ENCODE measurements at places on chromosomes 6 and 20.

GRCh38 chr20:48736636-48737035, 91.2 kb downstream of the PREX1 start:
- no peak for DNase-seq

- DNase-seq = no peak
These were observed 5.5 kb downstream of the HTR1B start for GRCh38 chr6:77457720-77458349.

DNA sequence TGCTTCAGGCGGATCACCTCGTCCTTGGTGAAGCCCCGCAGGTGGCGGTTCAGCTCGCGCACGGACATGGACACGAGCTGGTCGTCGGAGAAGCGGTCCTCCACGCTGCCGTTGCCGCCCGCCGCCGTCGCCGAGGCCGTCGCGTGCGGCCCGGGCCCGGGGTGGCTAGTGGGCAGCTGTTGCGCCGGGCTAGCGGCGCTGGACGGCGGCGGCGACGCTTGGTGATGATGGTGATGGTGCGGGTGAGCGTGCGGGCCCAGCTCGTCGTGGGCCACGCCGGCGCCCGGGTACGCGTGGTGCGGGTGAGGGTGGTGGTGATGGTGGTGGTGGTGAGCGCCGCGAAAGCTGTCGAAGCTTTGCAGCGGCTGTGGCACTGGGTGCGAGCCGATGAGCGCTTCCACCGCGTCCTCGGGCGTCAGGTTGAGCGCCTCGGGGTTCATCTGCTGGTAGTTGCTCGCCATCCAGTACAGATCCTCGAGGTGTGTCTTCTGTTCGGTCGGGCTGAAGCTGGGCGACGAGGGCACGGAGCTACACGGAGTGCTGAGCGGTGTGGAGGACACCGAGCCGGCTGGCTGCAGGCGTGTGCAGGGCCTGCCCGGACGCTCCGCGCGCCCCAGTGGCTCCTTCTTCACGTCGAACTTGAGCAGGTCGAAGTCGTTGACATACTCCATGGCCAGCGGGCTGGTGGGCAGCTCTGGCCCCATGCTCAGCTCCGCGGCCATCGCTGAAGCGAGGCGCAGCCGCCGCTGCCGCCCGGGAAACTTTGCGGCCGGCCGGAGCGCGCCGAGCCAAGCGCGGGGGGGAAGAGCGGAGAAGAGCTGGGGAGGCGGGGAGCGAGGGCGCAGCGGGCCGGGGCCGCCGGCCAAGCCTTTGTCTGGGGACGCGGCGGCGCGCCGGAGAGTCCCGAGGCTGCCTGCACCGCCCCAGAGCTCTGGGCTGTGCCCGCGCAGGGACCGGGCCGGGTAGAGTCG, 622 bp downstream of the MAFB start:
- no peak for DNase-seq

DNA sequence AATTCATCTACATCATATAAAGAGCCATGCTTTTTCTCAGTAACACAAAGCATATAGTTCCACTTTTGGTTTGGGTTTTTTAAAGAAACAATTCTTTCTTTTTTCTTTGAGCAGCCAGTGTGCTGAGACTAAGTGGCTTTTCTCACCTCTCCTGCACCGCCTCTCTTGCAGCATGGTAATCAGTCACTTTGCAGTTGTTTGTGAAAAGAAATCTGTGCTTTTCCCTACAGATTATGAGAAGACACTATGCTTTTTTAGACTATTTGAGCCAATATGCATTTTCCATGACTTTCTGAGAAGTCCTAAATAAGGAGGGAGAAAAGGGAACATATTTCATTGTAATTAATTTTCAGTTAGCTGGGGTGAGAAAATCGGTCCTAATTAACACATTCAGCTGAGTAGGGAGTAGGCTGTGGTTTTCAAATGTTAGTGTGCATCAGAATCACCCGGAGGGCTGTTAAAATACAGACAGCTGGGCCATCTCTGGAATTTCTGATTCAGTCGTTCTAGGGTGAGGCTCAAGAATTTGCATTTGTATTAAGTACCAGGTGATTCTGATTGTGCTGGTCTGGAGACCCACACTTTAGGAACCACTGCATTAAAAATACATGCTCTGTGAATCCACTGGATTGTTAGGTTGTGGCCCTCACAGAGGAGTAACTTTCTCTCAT, 155.2 kb downstream of the TINAG start:
- DNase-seq = no peak

DNA sequence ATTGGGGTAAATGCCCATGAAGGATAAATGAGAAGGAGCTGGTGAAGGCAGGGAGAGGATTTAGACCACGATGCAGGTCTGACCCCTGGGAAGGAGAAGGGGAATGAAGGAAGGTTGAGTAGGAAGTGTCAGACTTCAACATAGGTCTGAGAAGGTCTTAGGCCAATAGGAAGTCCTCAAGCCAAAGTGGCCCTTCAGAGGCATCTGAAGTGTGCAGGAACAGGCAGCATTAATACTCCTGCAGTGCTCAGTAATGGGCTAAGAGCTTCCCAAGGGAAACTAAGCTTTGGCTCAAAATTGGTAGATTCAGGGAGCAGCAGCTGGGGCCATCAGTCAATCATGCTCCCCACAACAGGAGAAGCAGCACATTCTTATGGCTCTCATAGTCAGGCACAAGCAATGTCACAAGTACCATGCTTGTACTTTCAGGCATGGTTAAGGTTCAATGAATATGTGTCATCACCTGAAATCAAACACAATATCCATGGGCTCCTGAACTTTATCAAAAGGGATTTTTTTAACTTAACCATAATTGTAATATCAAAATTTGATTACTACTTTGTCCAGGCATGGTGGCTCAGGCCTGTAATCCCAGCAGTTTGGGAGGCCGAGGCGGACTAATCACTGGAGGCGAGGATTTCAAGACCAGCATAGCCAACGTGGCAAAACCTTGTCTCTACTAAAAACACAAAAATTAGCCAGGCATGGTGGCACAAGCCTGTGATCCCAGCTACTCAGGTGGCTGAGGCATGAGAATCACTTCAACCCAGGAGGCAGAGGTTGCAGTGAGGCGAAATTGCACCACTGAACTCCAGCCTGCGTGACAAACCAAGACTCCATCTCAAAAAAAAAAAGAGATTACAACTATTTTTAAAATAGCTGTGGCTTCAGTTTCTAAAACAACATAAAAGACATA, 9.9 kb downstream of the RALGAPA2 start:
- no peak for DNase-seq

DNA sequence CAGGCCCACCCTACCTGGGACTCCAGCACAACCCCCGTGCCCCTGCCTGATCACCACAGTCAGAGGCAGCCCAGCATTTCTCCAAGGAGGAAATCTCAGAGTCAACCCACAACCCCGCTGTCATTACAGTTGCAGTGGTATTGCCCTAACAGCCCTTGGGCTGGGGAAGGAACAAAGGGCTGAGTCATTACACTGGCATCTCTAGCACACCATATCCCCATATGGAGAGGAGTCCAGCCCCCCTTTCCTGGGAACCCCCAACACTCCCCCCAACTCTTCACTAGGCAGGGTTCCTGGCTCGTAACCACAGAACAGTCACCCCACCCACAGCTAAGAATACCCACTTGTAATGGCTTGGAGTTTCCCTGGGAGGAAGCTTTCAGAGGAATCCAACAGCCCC, 149.4 kb upstream of the OGFRL1 start:
- DNase-seq = no peak

GRCh38 chr6:83824831-83825230, 28.3 kb upstream of the RIPPLY2 start:
- no peak for DNase-seq

DNA sequence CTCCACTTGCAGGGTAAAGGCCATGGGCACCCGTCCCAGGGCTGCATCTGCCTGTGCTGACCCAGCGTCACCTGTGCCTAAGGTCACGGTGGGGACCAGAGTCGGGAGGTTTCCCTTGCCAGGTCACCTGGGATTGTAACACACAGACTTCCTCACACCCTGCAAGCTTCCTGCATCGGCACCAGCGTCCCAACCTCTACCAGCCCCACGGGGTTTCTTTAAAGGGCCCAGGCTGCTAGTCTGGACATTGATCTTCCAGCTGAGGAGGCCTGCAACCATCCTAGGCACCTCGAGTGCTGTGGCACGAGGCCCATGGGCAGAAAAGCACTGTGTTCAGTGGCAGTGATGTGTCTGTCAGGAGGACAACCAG, 12.6 kb downstream of the ACSS1 start:
- no peak for DNase-seq

- DNase-seq = no peak
These were observed 62.5 kb downstream of the AHI1 start for GRCh38 chr6:135434991-135435390.

DNA sequence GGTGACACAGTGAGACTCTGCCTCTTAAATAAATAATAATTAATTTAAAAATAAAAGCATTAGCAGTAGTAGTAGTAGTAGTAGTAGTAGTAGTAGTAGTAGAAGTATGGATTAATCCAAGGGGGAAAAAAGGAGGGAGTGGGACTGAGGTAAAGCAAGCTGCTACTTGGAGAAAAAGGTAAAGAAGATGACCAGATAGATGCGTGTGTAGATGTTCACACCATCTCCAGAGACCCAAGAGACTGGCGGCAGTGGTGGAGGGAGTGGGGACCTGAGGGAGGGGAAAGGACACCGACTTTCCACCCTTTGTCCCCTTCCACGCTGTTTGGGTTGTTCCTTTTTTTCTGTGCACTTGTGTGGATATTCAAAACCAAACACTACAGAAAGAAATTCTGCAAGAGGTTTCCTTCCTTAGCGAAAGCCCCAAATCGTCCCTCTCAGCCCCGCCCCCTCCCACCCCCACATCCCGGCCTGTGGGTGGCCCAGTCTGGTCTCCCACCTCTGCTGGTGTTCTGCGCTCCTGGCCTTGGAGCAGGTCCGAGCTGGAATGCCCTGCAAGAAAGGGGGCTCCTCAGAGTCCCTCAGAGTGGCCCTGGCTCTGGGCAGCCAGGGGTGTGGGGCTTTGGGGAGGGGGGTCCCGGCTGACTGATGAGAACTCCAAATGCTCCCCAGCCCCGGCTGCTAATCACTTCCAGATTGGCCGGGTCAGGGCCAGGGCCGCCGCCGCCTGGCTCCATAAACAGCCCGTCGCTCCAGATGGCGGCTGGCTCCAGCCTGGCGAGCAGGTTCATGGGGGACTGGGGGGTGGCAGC, 60.2 kb downstream of the UBE2V1 start:
- no peak for DNase-seq

- DNase-seq = no peak
These were observed 228.7 kb upstream of the PLN start for GRCh38 chr6:118319416-118319815.

DNA sequence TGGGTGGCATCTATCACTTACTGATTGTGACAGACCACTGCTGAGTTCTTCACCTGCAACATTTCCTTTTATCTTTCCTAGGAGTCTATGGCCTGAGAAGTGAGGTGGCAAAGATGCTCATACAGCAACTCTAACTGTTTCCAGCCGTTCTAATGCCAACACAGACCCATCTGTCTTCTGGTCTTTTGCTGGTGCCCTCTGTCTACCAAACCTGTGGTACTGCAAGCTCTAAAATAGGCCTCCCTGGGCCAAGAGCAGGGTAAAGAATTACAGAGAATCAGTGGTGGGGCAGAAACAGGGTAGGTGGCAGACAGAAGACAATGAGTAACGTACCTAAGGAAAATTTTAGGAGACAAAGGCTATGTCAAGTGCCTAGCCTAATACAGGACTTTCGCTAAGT, 611.0 kb upstream of the FLRT3 start:
- no peak for DNase-seq
